Activated gamma-delta T cell treated with Interleukin-2 at 50 U/mL for 16 hours (primary cell): ENCODE measurements at places on chromosomes 6 and 20.
A peak's percentile ranks its signal among the peaks of the same experiment; 100 is the strongest.

DNA sequence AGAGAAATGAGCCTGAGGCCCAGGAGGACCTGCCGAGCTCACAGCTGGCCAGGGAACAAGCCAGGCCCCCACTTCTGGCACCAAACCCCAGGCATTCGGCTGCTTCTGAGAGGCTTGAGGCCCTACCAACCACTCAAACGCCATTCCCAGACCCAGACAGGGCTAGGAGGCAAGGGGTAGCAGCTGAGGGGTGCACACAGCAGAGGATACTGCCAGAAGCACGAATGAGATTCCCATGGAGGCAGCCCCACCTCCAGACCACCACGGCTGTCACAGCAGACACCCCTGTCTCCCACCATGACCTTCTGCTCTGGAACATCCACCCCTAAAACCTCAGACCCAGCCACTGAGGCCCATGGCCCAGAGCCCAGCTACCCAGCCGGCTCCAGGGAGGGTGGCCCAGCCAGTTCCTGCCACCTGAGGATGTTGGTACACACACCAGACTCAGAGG lies 36.1 kb downstream of the NTSR1 start:
- DNase-seq, result no peak

DNA sequence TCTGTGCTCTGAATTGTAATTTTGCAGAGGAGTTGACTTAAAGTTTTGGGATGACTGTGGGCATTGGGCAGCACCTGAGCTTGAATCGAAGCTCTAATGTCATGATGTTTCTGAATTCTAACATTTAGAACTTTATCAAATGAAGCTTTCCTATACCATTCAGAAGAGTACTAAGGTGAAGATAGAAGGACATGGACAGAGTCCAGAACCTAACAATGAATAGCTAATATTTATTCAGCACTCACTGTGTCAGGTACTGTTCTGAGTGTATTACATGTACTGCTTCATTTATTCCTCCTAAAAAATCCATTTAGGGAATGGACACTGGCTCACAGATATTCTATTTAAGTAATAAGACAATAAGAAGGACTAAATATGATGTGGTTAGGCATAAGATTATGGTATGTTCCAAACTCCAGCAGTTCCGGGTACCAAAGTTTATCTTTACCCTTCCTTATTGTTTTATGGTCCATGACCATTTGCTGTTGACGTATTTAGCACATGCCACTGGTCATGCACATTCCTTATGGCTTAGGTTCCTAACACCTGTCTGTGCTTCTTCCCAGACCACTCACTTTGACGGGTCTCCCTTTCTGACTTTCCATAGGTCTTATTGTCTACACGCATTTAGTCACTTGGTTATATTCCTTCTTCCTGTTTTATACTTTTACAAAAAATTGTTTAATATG lies 20.3 kb downstream of the BCKDHB start:
- no peak for DNase-seq

GRCh38 chr6:156423829-156424228 lies 353.3 kb upstream of the ARID1B start:
- peak; percentile 5 for DNase-seq

DNA sequence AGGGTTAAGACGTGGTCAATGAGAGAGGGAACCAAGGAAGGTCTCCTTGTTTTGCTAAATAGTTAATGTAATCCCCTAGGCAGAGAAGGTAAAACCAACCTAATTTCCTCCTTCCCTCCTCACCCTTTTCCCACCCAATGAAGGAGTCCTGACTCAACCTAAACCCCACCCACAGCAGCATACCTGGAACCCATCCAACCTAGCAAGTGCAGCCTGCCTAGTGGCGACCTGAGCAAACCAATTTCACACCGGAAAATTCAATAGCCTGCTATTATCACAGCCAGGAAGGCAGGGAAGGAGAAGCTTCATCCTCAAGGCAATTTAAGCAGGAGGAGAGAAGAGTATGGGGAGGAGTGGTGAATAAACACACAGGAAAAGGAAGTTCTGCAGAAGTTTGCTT lies 46.9 kb downstream of the OSTM1 start:
- no peak for DNase-seq

DNA sequence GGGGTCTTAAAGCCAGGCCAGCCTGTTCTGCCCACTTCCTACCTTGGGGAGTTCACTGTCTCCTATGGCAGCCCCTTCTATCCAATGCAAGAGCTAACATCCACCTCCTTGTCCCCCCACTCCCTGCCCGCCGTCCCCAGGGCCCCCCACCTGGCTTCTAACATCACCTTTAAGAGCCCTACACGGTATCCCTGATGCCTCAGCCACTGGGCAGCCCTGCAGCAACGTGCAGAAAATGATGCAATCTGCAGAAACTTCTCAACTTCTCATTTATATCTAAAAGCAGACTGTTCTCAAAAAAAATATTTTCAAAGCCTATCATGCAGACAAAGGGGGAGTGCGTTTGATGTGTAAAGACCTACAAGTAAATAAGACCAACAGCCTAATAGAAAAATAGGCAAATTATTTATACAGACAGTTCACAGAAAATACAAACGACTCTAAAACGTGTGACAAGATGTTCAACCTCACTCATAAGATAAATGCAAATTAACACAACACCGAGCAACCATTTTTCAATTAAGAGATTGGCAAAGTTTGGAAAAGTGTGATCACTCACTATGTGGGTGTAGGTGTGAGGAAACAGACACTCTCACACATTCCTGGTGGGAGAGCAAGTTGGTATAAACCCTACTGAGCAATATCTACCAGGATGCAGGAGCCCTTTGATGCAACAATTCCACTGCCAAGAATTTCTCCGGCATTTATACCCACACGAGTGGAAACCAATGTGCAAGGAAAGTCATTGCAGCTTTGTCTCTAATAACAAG lies 15.1 kb upstream of the HCK start:
- no peak for DNase-seq

DNA sequence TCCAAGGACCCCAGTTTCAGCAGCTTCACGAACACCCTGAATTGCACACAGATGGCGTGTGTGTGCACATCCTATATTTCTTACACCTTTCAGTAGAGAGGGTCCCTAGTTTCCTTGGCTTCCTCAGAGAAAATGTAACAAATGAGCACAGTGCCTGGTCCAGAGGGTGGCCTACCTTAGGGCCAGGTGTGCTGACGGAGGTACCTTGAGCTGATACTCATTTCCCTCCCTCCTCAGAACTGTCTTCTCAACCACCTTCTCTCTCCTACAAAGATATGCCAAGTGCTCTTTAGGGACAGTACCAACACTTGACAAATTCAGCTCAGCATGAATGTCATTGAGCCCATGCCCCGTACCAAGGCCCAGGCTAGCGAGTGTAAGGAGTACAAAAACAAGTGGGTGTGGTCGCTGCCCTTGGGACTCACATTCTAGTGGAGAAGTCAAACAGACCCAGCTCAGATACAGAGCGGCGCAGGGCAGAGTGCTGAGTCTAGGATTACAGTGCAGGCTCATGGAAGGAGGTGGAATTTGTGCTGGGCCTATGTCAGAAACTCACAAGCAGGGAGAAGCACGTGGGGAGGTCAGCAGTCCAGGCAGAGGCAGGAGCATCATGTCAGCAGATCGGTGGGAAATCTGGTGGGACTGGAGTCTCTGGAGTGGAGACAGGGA lies 9.6 kb upstream of the BPHL start:
- no peak for DNase-seq

DNA sequence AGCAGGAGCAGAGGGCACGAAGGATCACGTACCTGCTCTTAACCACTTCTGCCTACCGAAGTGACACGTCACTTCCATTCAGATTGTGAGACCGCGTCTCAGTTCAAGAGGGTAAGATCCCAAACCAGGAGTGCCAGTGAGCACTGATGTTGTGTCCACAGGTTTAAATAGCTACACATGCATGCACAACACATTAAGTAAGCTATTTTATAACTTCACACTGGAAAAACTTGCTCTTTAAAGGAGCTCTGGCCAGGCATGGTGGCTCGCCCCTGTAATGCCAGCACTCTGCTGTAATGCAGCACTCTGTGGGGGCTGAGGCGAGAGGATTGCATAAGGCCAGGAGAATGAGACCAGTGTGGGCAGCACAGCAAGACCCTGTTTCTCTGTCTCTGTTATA lies 21.1 kb downstream of the ABHD12 start:
- no peak for DNase-seq

DNA sequence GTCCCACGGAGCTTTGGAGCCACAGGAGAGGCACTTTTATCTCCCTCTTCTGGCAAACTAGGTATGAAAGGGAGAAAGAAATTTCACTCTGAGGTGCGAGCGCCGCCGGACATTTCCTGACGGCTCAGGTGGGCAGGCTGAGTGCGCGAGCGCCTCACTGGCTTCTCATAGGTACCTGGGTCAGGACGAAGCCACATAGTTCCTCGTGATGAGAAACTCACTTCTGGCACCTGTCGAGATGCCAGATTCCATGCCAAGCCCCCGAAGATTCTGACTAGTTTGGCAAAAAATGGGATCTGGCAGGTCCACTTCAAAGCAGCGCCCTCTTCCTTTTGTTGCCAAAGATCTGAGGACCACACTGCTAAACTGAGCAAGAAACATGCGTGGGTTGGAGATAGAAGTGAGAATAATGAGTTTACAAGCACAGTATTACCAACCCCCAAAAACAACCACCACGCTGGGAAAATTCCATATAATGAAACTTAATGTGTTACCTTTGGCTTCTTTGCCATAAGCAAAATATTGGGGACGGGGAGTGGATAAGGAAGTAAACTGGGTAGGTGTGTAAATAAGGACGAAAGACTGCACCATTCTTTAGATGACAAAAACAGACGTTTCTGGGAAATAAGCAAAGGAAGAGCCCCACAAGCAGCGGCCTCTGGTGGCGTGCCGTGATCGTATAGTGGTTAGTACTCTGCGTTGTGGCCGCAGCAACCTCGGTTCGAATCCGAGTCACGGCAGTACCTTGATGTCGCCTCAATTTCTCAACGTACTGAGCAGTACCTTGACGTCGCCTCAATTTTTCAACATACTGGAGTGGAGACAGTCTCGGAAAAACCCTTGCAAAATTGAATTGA lies 89.8 kb upstream of the PRSS16 start:
- DNase-seq, result peak; percentile 74

- DNase-seq, result no peak
Observed at GRCh38 chr6:108838101-108838717, 10.0 kb upstream of the ARMC2 start.

DNA sequence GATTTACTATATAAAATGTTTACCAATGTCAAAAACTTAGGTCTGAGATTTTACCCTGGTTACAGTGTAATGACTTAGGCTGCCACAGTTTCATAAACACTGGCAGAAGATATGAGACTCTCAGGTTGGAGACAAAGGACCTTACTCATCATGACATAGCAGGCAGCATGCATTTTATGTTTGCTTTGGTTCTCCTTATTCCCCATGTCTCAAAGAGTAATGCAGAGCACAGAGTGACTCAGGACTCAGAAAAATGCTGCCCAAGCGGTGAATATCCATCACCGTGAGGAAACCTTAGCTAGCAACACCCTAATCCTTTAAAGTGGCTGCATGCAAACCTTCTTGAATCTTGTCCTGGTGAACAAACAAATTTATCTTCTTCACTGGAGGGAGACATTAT lies 112.1 kb upstream of the EYS start:
- DNase-seq, result no peak

- DNase-seq, result peak; percentile 37
Observed at GRCh38 chr6:113994934-113995342, 24.0 kb upstream of the HDAC2 start.

GRCh38 chr6:141808662-141809061 lies 324.1 kb upstream of the GJE1 start:
- no peak for DNase-seq

- DNase-seq, result no peak
Observed at GRCh38 chr6:165931675-165932074, 236.0 kb downstream of the TBXT start.

GRCh38 chr6:130116273-130116672 lies 97.9 kb downstream of the L3MBTL3 start:
- no peak for DNase-seq

DNA sequence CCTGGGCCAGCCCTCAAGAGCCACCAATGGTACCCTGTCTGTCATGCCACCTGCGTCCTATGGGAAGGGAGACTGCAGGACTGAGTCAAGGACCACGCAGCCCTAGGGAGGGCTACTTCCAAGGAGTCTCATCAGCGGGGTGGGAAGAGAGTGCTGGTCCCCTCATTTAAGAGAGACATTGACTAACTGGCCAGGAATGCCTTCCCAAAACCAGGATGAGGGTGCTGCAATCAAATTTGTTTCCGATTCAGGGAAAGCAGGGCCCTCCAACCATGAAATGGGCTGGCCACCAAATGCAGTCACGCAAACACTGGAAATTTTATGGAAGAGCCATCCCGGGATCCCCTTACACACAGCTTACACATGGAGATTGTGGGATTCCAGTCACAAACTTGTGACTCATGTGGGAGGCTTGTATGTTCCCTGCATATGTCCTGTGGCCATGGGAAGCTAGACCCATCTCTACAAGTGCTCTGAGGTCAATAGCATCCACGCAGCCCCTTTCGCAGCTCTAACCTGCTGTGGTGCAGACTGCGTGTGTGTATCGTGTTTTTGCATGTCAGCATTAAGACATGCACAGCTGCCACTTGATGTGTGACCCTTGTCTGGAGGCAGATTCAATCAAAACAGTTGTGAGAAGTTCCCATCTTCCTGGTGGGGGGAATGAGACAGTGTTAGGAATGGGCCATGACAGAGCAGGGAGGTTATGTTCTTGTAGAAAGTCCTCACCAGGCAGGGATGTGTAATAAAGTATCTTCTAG lies 53.0 kb upstream of the CST7 start:
- no peak for DNase-seq

- DNase-seq, result no peak
Observed at GRCh38 chr20:52340036-52340634, 148.6 kb upstream of the ZFP64 start.

GRCh38 chr6:7646394-7646793 lies 56.4 kb downstream of the SNRNP48 start:
- DNase-seq, result no peak

DNA sequence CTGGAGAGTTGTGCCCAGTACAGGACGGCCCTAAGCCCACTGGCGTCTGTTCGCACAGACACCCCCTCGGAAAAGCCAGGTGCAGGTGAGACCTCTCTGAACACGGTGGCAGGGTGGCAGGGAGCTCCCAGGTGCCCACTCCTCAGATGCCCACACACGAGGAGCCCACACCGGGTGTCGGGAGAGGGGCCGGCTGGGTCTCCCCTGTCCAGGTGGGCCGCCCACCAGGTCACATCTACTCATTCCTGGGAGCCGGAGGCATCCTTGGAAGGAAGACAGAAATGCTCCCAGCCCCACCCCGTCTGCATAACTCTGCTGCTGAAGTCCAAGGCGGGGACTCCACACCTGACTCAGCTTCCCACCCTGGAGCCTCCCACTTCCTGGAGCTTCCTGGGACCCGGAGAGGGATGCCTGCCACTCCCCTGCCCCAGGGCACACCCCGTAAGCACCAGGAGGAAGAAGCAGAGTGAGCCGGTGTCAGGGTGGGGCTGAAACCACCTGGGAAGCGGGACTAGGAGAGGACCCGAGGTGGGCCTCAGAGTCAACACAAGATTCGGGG lies 2.5 kb downstream of the SRMS start:
- no peak for DNase-seq

GRCh38 chr6:56297022-56297989 lies 49.9 kb upstream of the COL21A1 start:
- no peak for DNase-seq
